ENCODE measurements at places on chromosomes 1 and 21. TPM values are rescaled to one million over a fixed set of nuclear protein-coding genes. Genes with fewer than 3 reads are reported as not detected.

GRCh38 chr1:184605941-184606340 lies 148.7 kb downstream of the EDEM3 start:
- no peak for DNase-seq
- no peaks in the 10 kb centered on the region for H3K4me1 ChIP-seq
- H3K36me3 ChIP-seq: no peaks in the 10 kb centered on the region
- no peak overlapping the region for H3K27ac ChIP-seq

DNA sequence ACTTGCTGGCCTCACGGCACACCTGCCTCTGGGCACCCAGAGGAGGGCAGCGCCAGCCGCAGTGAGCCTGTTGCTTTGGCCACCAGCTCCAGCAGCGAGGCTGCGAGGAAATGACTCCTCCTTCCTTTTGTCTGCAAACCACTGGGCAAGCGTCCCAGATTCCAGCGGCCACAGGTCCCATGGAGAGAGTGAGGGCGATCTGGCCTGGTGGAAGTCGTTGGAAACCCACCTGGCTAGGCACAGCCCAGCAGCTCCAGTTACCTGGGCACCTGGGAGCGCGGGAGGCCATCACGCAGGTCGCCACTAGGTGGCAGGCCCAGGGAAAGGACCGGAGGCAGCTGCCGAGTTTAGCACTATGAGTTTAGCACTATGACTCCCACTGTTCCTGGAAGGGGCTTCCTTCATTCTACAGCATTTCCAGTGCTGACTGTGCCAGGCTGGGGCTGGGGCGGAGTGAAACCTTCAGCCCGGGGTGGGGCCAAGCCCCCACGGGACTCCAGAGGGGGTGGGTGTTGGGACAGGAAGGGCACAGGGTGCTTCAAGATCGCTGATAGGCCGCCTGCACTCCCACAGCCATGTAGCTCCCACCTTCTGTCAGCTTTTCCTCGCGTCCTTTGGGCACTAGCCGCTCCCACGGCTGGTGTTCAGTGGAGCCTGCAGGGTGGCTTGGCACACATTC lies 1.1 kb upstream of the ESPN start:
- peak; percentile 70 for DNase-seq
- H3K4me3 ChIP-seq: no peak overlapping the region
- peaks cover 72% of the 10 kb centered on the region for H3K27me3 ChIP-seq
- H3K36me3 ChIP-seq: no peaks in the 10 kb centered on the region
- no peak overlapping the region for H3K27ac ChIP-seq
- H3K4me1 ChIP-seq: no peaks in the 10 kb centered on the region

GRCh38 chr1:68087184-68087583 lies 36.8 kb upstream of the DIRAS3 start:
- no peak for DNase-seq
- H3K36me3 ChIP-seq: peaks cover under 1% of the 10 kb centered on the region
- no peaks in the 10 kb centered on the region for H3K4me1 ChIP-seq
- H3K4me3 ChIP-seq: no peak overlapping the region
- no peak overlapping the region for H3K27ac ChIP-seq
- no peaks in the 10 kb centered on the region for H3K27me3 ChIP-seq

DNA sequence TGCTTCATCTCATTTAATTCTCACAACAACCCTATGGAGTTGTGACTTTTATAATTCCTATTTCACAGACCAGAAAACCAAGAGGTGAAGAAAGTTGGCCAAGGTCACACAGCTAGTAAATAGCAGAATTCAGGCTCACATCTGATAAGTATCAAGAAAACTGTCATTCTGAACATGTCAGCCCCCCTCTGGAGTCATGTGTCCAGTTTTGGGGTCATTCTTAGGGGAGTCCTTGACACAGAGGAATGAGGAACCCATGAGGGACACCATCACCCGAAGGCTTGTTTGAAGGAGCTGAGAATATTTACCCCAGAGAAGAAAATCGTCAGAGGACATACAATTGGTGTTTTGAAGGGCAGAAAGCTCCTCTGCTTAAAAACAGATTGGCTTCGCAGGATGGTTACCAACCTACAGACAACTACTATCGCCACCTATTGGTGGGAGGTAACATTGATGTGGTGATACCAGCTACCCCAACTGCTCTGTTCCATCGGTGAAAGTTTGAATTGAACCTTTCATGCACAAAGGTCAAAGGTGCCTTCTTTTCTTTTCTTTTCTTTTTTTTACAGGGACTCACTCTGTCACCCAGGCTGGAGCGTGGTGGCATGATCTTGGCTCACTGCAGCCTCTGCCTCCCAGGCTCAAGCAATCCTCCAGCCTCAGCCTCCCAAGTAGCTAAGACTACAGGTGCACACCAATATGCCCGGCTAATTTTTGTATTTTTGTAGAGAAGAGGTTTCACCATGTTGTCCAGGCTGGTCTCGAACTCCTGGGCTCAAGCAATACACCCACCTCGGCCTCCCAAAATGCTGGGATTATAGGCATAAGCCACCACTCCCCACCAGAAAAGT lies 31.3 kb downstream of the NCMAP start:
- H3K4me3 ChIP-seq: no peak overlapping the region
- no peak overlapping the region for H3K27ac ChIP-seq
- DNase-seq: no peak

DNA sequence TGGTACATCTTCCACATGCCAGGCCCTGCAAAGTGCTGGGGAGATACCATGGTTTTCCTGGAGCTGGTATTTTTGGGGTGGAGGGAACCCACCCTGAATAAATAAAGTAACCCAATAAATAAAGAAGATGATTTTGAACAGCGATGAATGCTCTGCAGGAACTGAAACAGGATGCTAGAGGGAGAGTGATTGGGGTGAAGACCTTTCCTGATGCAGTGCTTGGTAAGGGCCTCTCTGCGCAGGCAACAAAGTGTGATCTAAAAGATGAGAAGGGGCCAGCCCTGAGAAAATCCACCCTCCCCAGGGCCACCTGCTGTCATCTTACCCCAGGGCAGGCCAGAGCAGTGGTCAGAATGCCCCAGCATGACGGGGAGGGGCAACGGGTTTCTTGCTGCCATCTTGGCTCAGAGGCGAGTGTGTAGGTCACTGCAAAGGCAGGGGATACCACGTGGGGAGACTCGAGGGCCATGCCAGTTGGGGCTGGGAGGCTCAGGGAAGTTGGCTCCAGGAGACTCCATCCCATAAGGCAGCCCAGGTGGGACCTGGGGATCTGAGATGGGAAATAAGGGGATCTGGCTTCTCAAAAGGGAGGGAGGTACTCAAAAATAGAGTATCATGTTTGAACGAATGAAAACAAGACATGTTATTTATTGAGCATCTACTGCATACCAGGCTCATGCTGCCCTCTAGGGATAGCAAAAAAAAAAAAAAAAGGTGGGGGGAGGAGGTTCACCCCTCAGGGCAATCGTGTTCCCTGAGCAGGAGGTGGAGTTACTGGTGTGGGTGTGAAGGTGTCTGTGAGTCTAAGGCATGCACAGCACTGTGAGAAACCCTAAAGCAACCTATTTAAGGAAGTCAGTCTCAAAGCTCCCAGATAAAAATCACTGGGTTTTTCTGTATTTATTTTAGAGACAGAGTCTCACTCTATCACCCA lies 2.8 kb downstream of the SRARP start:
- no peak for DNase-seq
- H3K27ac ChIP-seq: no peak overlapping the region
- peaks cover 12% of the 10 kb centered on the region for H3K4me1 ChIP-seq

DNA sequence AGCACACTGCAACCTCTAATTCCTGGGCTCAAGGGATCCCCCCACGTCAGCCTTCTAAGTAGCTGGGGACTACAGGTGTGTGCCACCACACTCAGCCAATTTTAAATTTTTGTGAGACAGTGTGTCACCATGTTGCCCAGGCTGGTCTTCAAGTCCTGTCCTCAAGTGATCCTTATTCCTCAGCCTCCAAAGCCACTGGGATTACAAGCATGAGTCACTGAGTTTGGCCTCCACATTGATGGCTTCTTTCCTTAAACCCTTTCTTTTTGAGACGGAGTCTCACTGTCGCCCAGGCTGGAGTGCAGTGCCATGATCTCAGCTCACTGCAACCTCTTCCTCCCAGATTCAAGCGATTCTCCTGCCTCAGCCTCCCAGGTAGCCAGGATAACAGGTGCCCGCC lies 7.6 kb downstream of the KPNA6 start:
- no peaks in the 10 kb centered on the region for H3K27me3 ChIP-seq
- no peak for DNase-seq
- peaks cover 14% of the 10 kb centered on the region for H3K4me1 ChIP-seq

GRCh38 chr1:6580593-6581409 lies 1.0 kb downstream of the ZBTB48 start:
- H3K27me3 ChIP-seq: no peaks in the 10 kb centered on the region
- DNase-seq: no peak
- H3K27ac ChIP-seq: peak overlapping the region; percentile 84
- peaks cover 1% of the 10 kb centered on the region for H3K36me3 ChIP-seq
- peak overlapping the region; percentile 93 for H3K4me3 ChIP-seq

DNA sequence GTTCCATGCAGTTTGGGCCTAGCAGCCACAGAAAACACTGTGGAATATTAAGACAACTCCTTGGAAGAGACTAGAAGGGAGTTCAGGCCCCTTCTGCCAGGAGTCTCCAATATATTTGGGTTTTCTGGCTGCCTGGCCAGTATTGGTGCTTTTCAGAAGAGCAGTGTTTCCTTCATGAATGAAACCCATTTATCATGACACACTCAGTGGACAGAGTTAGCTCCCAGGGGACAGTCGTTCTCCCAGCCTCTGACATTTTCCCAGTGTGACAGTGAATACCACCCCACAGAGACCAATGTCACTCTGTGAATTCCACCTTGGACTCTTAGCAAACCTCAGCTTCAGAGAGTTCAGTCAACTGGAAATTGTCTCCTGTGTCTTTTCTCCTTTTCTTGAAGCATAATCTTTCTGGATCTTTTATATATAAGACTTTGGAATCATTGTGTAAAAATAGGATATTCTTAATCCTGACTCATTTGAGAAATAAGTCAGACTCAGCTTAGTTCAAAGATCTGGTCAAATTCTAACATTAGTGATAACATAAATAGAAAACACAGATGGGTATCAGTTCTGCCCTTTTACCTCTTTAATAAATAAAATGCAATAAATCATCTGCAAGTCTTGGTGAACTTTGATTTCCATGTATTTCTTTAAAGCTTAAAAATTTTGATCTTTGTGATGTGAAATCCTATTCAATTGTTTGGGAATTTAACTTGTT lies 40.4 kb downstream of the GNG12 start:
- no peaks in the 10 kb centered on the region for H3K36me3 ChIP-seq
- H3K27me3 ChIP-seq: peaks cover 3% of the 10 kb centered on the region
- peaks cover 17% of the 10 kb centered on the region for H3K4me1 ChIP-seq
- H3K4me3 ChIP-seq: no peak overlapping the region
- no peak for DNase-seq
- no peak overlapping the region for H3K27ac ChIP-seq

DNA sequence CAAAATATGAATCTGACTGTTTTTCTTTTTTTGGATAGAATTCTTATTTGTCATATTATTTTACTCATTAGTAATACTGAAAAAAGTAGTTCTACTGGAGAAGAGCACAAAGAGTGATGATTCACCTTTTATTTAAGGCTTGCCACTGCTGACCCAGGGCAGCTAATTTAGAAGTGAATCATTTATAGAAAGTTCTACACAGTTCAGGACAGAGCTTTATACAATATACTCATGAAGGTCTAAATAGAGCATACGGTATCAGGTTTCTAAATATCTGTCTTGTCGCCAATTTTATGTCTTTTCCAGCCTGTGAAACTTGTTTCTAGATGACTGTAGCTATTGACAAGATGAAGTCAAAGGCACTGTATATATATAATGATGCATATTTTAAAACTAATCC lies 25.0 kb downstream of the GIPC2 start:
- H3K36me3 ChIP-seq: no peaks in the 10 kb centered on the region
- no peak for DNase-seq
- peaks cover 12% of the 10 kb centered on the region for H3K4me1 ChIP-seq

- H3K4me1 ChIP-seq: no peaks in the 10 kb centered on the region
- H3K27ac ChIP-seq: no peak overlapping the region
- no peak overlapping the region for H3K4me3 ChIP-seq
- no peaks in the 10 kb centered on the region for H3K27me3 ChIP-seq
These were observed 30.7 kb downstream of the AKNAD1 start for GRCh38 chr1:108826081-108826635.

DNA sequence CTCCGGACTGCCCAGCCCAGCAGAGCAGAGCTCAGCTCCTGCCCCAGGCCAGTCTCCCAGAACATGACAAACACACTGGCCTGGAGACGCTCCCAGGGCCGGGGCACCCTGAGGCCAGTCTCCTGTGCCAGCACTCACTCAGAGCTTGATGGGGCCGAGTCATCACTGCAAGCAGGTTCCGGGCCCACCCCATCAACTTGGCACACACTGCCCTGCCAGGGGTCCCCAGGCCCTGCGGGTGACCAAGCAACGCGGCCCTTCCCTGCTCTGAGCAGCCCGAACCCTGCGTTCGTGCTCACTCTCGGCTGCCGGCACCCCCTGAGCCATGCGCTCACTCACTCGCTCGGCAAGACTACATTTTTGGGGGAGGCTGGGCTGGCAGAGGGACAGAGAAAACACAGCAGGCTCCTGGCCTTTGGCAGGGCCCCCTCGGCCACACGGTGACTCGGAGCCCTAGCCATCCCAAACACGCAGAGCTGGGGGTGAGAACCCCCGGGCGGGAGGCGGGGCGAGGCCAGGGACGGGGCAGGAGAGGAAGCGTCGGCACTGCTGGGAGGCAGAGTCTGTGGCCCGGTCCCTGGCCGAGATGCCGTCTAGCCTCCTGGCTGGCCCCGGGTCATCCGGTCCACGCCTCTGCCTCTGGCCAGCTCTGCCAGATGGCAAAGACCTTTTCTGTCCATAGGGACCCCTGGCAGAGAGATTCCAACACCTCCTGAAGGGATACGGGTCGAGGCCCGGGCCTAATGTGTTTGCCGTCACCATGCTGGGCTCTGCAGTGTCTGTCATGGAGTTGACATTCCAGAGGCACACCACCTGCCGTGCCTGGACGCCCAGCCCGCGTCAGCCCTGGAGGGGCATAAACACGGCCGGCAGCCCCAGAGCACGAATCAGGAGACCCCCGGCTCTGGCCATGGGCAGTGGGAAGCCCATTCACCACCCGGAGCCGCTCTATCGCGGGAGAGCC lies 68.0 kb downstream of the MEGF6 start:
- H3K4me3 ChIP-seq: no peak overlapping the region
- no peaks in the 10 kb centered on the region for H3K27me3 ChIP-seq
- DNase-seq: no peak
- no peak overlapping the region for H3K27ac ChIP-seq
- H3K4me1 ChIP-seq: no peaks in the 10 kb centered on the region

GRCh38 chr1:61914823-61915482 lies 172.7 kb downstream of the PATJ start:
- H3K27ac ChIP-seq: no peak overlapping the region
- H3K27me3 ChIP-seq: no peaks in the 10 kb centered on the region
- no peak for DNase-seq
- H3K36me3 ChIP-seq: peaks cover 32% of the 10 kb centered on the region

- H3K27me3 ChIP-seq: no peaks in the 10 kb centered on the region
- no peaks in the 10 kb centered on the region for H3K4me1 ChIP-seq
- H3K27ac ChIP-seq: no peak overlapping the region
- no peak for DNase-seq
- no peak overlapping the region for H3K4me3 ChIP-seq
These were observed 109.1 kb upstream of the DNAH14 start for GRCh38 chr1:224820341-224820740.

- peaks cover 1% of the 10 kb centered on the region for H3K4me1 ChIP-seq
- H3K27ac ChIP-seq: no peak overlapping the region
- H3K27me3 ChIP-seq: peaks cover 8% of the 10 kb centered on the region
- DNase-seq: no peak
- H3K4me3 ChIP-seq: no peak overlapping the region
- no peaks in the 10 kb centered on the region for H3K36me3 ChIP-seq
These were observed 137.4 kb downstream of the CNIH3 start for GRCh38 chr1:224753491-224753890.

The TNFRSF9 gene
- total RNA-seq: 0.60 TPM

The CHI3L2 gene
- total RNA-seq: not detected

The NHLH1 gene
- 0.96 TPM for total RNA-seq

The RERE gene
- 308 TPM for total RNA-seq

The OLIG2 gene
- total RNA-seq: 1.4 TPM

The SH2D1B gene
- not detected for total RNA-seq

The SCAMP3 gene
- 53.1 TPM for total RNA-seq
